NCI-H526 treated with DMSO at 0.1 percent for 48 hours (cell line): ENCODE measurements at places on chromosomes 5 and 9.

GRCh38 chr5:38639377-38640358 is 83.2 kb upstream of the LIFR start:
- DNase-seq = no peak

DNA sequence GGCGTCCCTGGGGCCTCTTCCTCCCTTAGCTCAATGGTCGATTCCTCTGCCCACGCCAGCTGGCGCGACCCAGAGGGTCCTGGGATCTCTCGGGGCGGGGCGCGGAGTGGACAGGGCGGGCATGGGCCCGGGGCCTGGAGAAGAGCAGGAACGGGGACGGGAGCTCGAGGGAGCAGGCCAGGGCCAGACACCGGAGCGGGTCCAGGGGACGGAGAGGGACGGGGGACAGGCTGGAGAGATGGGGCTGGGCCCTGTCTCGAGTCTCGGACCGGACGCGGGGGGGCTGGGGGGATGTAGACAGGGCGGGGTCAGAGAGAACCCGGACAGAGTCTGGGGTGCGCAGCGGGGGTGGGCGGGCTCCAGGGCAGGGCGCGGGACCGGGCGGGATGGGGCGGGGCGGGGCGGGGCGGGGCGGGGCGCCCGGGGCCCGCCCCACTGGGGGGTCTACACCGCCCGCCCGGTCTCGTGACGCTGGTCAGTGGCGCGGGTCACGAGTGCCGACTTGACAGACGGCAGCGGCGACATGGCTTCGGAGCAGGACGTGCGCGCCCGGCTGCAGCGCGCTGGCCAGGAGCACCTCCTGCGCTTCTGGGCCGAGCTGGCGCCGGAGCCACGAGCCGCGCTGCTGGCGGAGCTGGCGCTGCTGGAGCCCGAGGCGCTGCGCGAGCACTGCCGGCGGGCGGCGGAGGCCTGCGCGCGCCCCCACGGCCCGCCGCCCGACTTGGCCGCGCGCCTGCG is at the start of gene UAP1L1:
Gene UAP1L1, plus strand, starts transcription at position 508 of the 738 bp plus-strand sequence. Its CDS starts 16 bp downstream, at position 524.
- DNase-seq = no peak

DNA sequence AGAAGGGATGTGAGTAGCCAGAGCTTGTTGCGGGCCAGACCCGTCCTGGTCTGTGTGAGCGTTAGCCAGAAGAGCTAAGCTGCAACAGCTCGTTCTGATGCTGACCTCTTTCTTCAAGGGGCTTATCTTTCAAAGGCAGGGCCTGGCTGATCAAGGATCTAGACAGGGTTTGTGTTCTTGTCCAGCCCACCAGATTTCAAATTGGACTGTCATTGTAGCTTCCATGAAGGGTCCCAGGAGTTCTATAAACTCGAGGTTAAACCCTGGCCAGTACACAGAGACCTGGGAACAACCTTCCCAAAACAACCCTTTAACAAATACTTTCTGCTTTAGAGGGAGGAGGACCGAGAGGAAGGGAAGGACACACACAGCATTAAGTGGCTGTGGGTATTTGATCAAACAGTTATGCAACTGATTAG is 153.0 kb upstream of the TUT7 start:
- no peak for DNase-seq

GRCh38 chr5:10564838-10565784 is 1.2 kb downstream of the ANKRD33B start:
- no peak for DNase-seq
